ENCODE measurements at places on chromosomes 5 and 9.

GRCh38 chr9:133715295-133715865 lies 22.8 kb downstream of the SARDH start:
- peak; percentile 57 for DNase-seq

- DNase-seq = no peak
Observed at GRCh38 chr9:27591093-27591492, 17.8 kb upstream of the C9orf72 start.

DNA sequence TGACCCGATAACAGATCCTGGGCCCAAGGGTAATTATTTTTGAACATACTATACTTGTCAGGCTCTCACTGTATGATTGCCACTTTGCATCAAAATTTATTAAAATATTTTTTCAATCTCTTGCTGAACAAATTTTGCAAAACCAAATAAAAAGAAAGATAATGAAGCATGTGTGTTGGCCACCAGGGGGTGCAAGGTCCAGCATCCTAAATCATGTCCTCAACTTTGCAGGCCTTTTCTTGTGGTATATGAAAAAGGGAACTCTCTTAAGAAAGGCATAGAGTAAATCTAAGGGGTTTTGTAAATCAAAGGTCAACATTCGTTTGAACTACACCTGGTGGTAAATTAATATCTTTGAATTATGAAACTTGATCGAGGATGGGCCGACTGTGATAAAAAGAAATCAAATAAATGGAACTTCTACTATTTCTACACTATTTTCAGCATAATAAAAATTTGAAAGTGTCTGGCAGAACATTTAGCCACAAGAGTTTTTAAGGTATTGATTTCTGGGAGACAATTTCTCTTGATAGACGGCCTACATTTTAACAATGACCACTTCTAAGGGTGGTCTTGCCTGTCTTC lies 676.5 kb downstream of the DMRTA1 start:
- no peak for DNase-seq

- no peak for DNase-seq
Observed at GRCh38 chr5:180180846-180181245, 28.2 kb downstream of the RASGEF1C start.

- no peak for DNase-seq
Observed at GRCh38 chr5:142621227-142621626, 64.7 kb downstream of the FGF1 start.

DNA sequence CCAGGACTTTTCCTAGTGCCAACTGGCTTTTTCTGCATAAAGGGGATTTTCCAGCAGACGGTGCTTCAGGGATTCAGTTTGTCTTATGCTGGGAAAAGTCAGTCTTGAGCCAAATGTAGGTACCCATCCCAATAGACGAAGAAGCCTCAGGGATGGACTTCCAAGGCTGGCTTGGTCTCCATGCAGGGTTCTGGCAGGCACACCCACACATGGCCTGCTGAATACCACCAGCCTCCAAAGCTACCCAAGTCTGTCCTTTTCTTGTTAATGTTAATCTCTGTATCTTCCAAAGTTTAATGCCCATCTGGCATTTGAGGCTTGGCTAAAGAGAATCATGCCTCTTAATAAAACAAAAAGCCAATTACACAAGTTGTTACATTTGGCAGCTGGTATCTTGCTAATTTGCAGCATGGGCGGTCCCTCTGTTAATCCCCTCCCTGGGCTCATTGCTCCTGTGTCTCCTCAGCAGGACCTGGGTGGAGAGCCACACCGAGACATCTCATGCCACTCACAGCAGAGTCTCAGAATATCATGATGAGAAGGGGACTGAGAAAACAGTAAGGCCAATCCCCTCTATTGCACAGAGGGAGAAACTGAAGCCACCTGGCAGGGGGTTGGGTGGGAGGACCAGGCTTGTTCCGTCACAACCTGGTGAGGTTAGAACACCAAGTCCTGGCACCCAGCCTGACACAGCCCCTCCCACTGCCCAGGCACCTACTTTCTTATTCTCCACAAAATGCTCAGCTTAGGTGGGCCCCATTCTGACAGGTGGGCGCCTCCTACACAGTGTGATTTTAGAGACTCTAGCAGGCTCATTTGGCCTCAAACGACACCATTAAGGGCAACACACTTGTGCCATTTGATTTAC lies 243.2 kb downstream of the FSTL4 start:
- no peak for DNase-seq

DNA sequence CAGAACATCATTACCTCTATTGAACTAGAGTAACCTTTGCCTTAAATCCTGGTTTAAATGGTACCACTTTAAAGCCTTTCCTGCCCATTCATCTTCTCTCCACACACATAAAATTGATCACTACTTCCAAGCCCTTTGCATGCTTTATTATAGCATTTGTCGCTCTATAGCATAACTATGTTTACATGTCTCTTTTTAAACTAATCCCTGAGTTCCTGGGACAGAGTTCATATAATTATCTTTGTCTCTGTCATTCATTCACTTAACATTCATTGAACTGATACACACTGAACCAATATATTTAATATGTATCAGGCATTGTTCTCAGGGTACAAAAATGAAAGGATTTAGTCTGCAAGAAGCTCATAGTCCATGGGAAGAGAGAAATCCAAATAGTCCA lies 37.3 kb downstream of the RECK start:
- DNase-seq = no peak

DNA sequence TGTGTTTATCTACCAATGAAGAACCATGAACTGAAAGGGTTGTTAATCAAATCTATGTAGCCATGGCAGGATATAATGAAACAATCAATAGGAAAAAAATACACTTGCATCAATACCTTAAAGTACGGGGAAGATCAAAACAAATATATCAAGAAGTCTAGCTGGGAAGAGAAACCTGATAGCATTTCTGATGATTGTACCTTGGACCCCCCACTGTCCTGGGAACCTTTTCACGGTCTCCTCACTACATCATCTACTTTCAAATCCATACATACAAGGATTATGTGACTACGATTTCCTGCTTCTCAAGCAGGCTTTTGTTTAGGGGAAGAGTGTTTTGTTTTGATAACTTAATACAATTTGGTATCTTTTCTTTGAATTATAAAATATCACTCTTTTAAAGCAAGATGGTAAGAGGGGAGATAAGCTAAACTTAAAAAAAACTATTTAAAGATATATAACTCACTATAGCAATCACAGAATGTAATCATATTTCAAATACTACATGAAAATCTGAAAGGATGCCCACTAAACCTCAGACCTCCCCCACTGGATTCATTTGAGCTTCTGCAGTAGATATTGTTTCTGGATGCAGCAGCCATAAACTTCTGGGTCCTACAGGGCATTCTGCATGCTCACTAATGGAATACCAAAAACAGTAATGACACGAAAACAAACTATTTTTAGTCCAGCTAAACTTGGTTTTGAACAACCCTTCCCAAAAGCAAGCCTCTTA lies 8.0 kb downstream of the EBF1 start:
- DNase-seq = no peak

GRCh38 chr9:137255448-137256114 lies 454 bp downstream of the NELFB start:
- DNase-seq = no peak

- no peak for DNase-seq
Observed at GRCh38 chr5:155906046-155906445, 420.9 kb upstream of the SGCD start.

DNA sequence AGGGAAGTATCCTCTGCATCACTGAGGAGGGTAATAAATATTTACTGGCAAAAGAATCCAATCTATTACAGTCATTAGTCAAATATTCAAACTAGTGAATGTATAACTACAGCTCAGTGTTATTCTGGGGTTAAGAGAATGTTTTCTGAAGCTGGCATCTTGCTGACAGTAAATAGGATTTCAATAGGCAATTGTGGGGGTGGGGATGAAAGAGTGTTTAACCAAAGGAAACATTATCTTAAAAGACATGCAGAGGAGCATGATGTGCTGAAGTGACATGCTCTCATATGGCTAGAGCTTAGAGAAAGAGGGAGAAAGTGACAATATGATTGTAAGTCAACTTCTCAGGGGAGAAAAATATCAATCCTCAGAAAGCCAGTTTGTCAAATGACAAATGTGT lies 618.4 kb upstream of the RIOK2 start:
- no peak for DNase-seq

- DNase-seq = no peak
Observed at GRCh38 chr9:117903453-117903852, 199.2 kb downstream of the TLR4 start.
